ENCODE measurements at places on chromosomes 1 and 21. TPM values are rescaled to one million over a fixed set of nuclear protein-coding genes. Genes with fewer than 3 reads are reported as not detected.

Gene SPATA45
- total RNA-seq, result not detected

Gene NDUFS2
- total RNA-seq, result 104 TPM

GRCh38 chr1:183203094-183203493 is 17.0 kb downstream of the LAMC2 start:
- no peak for DNase-seq

GRCh38 chr1:43454270-43455011 is 710 bp upstream of the HYI start:
- peak; percentile 54 for DNase-seq

DNA sequence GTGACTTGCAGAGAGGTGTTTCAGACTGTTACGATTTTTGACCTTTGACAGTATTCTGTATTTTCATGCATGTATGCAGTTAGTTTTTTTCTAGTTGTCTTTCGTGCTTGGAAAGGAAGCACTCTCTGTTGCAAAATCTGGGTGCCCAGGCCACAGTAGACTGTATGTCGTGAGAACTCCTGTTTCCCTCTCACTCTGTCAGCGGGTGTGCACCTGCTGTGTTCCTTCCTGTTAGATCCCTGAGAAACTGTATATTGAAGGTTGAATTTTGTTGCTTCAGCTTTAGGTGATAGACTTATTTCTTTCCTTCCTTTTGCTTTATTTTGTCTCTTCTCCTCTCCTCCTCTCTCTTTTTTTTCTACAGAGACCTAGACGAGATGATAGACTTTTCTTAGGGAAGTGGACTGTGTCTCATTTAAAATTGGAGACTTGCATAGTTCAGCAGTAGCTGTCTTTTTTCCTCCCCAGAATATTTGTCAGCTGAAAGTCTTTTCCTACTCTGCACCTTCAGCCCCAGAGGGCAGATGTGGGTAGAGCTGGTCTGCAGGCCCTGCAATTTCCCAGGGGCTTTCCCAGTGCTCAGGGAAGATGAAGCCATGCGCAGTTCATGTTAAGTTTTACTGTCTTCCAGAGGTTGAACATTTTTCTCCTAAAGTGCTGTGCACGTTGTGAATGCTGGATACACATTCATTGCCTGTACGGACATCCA is 1.4 kb downstream of the TRAPPC10 start:
- DNase-seq, result no peak

Data from epithelial cell of proximal tubule (primary cell).